NK-92 treated with Interleukin-12 subunit alpha and Interleukin-12 subunit beta, amount 100 ng/mL, for 24 hours (cell line): ENCODE measurements at places on chromosomes 5 and 9.

DNA sequence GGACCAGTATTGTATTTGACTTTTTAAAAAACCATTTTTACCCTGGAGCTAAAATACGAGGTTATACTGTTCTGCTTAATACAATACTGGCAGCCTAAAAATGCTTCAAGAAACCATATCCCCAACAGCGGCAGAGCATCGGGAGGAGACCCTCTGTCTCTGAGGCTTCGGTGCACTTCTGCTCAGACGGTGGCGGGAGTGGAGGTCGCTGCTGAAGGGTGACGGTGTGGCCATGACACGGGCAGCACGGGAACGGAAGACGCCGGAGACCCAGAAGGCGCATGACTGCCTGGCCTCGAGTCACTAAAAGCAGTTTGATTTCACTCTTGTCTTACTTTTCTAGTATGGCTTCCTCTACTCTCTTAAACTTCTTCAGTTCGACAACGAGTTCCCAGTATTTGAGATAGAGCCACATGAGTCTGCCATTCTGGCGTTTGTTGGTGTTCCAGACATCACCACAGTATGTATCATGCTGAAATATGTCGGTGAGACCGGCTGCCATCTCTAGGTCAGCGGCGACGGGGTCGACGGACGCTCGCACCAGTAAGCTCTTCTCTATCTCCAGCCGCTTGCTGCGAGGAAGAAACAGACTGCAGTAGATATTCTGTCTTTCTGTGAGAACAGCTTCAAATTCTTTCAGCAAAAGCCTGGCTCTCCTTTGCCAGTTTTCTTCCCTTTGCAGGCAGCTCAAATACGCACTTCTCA, 12.8 kb downstream of the CCDC127 start:
- no peak for DNase-seq

GRCh38 chr9:130756455-130757152, 63.0 kb downstream of the EXOSC2 start:
- DNase-seq, result no peak

DNA sequence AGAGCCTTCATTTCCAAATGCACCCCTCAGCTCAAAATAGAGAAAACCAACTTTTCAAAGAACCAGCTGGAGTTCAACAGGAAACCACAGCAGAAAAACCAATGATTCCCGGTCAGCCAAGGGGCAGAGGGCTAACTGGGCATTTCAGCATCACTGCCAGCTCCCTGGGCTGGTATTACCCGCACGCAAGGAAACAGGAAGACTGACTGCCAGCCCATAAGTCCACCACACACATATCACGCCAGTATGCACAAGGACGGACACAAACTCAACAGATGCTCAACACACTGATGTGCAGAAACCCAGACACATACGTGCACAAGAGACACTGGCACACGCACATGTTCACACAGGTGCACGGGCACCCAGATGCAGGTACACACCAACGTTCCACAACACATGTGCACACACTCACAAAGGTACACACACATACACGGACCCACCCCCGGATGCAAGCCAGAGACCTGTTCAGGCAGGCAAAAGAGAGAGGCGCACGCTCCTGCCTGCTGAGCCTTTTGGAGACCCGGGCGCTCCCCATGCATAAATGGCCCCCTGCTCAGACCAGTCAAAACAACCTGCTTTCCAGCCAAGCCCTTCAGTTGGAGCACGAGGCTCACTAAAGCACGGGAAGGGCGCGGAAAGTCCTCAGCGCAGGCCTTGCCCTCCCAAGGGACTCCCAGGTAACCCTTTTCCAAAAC, 2.1 kb downstream of the ADAMTS2 start:
- no peak for DNase-seq

DNA sequence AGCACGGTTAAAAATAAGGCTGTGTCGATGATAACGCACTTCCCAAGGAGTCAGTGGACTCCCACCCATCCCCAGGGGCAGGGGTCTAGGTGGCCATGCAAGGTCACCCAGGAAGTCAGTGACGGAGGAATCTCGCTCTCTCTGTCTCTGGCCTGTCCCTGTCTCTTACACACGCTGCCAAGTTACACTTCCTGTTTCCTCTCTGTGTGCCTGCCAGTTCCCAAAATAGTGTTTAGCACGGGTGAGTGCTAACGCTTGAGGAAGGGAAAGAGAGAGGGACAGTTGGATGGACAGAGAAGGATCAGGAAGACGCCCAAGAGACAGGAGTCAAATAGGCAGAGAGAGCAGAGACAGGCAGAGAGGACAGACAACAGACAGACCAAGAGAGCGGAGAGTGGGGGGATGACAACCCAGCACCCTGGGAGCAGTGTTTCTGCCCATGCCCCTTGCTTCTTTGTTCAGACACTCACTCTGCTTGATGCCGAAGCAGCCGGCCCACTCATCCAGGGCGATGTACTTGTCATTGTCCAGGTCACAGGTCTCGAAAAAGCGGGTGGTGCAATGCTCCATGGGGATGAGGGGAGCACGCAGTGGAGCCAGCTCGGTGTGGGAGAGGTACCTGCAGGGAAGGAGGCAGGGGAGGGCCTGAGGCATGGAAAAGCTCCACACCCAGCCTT, 23.0 kb downstream of the SPARC start:
- no peak for DNase-seq

- DNase-seq, result no peak
Measured at GRCh38 chr5:144436007-144436406, 265.3 kb downstream of the KCTD16 start.

- no peak for DNase-seq
Measured at GRCh38 chr5:135013947-135014570, 20.0 kb downstream of the PITX1 start.

DNA sequence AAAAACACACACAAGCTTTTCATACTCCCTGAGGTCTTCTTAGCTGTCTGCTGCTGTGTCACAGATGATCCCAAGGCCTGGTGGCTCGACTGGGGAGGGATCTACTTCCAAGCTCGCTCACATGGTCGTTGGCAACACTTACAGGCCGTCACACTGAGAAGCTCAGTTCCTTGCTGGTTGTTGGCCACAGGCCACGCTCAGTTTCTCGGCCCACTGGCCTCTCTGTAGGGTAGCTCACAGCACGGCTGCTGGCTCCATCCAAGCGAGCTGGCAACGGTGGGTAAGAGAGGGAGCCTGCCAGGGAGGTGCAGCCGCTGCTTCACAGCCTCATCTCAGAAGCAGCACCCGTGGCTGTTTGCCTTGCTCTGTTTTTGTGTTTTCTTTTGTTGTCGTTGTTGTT, 43.8 kb upstream of the GFPT2 start:
- no peak for DNase-seq

- DNase-seq, result no peak
Measured at GRCh38 chr9:118336250-118336942, 632.2 kb downstream of the TLR4 start.

DNA sequence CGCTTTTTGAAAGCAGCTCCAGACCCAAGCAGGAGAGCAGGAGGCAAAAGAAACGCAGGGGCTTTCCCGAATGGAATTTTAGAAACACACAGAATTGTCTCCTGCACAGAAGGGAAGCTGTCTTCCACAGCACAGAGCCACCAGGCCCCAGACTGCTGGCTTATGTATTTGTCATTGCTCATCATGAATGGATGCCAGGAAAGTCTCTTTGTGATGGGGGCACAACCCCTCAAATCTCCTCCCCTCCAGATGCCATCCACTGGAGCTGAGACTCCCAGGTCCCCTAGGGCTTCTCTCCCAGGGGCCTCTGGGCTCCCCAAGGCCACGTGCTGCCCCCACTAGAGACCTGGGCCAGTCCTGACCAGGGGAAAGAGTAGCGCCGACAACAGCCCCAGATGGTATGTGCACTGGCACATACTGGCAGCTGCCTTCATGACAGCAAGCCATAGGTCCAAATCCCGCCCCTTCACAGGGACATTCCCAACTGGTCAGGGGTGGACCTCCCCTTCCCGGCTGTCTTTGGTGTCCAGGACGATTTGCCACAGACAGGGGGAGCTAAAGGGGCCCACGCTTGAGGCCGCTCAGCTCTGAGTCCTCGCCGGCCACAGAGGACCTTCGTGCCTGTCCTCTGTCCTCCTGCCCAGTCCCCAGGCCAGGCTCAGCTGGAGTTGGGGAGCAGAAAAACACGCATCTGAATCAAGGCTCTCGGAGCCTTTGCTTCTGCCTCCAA, 127.8 kb downstream of the KCNIP1 start:
- no peak for DNase-seq

DNA sequence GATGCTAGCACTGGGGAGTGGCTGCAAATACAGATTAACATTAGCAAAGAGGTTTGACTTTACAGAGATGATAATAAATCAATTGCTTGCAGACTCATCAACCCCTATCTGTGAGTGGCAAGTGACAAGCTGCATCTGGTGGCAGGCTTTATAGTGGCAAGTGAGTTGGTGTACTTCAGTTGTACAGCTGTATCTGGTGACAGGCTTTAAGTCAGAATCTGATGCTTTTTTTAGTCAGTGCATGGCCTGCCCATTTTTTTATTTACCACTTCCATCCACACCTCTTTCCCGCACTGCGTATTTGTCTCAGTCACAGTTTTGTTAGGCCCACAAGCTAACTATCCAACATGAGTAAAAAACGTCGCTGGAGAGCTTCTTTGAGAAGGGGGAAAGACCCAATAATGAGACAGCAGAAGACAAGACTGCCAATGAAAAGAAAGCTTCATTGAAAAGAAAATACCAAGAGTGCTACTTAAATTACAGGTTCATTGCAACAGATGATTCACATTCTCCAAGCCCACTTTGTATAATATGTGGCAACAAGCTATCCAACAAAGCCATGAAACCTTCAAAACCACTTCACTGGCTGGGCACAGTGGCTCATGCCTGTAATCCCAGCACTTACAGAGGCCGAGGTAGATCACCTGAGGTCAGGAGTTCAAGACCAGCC, 23.1 kb downstream of the ANP32B start:
- no peak for DNase-seq

- DNase-seq, result no peak
Measured at GRCh38 chr5:53560028-53560427, 411 bp upstream of the NDUFS4 start.

DNA sequence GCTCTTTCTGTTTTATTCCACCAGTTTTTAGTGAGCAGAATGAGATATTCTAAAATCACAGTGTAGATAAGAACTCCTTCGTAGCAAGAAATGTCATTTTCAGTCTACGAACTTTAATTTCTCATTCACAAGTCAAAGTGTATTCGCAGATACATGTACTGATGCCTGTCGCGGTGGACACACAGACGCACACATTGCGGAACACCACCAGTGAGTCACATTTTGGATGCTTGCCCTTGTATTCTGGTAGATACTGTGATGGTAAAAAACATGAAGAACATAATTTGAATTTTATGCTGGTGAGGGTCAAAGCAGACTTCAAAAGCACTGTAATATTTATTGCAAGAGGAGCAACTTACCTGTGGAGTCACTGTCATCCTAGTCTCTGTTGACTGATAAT, 4.7 kb upstream of the C9orf57 start:
- no peak for DNase-seq

DNA sequence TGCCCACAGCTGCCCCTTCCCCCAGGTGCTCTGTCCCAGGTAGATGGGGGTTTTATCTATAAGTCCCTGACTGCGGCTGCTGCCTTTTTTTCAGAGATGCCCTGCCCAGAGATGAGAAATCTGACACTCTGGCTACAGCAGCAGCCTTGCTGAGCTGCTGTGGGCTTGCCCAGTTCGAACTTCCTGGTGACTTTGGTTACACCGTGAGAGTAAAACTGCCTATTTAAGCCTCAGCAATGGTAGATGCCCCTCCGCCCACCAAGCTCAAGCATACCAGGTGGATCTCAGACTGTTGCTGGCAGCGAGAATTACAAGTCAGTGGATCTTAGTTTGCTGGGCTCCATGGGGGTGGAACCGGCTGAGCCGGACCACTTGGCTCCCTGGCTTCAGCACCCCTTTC, 56.8 kb downstream of the MINAR2 start:
- DNase-seq, result no peak

DNA sequence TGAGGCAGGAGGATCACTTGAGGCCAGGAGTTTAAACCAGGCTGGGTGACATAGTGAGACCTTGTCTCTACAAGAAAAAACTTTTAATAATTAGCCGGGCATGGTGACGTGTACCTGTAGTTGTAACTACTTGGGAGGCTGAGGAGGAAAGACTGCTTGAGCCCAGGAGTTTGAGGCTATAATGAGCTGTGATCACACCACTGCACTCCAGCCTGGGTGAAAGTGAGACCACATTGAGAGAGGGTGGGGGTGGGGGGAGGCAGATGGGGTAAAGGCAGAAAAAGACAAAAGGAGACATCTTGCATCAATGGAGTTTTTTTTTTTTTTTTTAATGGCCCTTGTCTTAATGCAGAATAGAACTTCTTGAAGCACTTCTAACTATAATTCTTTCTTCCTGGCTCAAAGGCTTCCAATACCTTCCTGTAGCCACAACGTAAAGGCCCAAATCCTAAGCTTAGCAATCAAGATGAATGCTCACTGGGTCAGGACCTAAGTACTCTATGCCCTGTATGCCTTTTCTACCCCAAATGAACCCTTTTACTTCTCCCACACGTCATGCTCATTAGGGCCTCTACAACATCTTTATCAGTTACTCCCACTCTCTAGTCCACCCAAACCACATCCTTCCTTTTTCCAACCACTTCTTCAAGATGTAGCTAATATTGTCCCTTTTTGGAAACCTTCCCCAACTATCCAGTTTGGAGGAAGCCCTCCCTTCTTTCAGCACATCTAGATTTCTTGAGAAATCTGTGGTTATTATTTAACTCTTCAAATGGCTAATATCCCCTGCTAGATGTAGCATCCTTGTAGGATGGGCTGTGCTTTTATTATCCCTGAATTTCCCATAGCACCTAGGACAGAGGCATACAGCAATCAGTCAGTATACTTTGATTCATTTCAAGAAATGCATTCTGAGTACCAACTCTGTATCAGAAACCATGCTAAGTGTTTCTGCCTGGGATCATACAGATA, 40.8 kb downstream of the CSF2 start:
- DNase-seq, result no peak

- no peak for DNase-seq
Measured at GRCh38 chr5:54991416-54991815, 6.0 kb upstream of the ESM1 start.

DNA sequence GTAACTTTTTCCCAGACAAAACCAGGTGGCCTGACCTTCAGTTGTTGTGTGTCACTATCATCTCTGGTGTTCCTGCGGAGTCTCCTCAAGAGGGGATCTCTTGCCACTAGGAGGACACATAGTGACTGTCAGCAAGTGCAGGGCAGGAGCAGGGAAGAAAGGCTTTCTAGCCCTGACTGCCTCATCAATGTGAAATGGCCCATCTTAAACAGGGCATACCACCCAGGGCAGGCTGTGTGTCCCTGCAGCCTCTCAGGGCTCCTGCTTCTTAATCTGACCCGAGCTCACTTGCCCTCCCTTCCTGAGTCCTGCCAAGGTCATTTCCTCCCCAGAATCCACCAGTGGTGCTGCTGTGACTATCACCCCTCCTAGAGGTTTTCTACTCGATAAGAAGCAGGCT, 57.4 kb upstream of the SIMC1 start:
- DNase-seq, result no peak
